Stimulated activated CD8-positive, alpha-beta memory T cell treated with anti-CD3 and anti-CD28 coated beads, Interleukin-4, amount 100 ng/mL, for 1 hour (primary cell): ENCODE measurements at places on chromosomes 4 and X.

DNA sequence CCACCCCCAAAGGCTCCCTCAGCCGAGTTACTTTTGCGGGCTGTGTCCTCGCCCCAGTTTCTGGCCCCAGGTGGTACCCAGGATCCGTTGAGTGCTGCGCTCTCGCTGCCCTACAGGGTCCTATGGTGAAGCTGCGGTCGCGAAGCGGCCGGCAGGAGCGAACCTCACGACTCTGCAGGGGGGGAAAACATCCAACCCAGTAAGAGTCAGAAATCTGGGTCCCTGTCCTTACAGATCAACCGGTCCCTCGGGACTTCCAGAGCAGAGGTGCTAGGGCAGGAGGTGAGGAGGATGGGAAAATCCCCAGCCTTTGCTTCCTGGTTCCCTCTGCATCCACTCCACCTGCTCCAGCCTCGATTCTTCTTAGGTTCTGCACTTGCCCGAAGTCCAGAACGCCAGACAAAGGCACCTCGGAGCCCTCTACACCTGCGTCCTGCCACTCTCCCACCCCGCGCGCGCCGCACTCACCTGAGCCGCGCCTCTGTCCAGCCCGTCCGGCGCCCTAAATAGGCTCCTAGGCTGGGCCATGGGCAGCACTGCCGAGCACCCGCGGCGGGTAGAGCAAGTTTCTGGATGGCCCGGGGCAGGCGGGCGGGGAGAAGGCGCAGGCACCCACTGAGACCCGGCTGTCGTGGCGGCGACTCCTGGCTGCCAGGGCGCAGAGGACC lies at the start of gene HS3ST1:
Gene HS3ST1 (minus strand): TSS at position 664 of the 668 bp plus-strand sequence. CDS start 28,889 bp downstream, outside the sequence.
- no peak for DNase-seq

GRCh38 chr4:105158837-105159236 lies 12.2 kb downstream of the TET2 start:
- DNase-seq = no peak

DNA sequence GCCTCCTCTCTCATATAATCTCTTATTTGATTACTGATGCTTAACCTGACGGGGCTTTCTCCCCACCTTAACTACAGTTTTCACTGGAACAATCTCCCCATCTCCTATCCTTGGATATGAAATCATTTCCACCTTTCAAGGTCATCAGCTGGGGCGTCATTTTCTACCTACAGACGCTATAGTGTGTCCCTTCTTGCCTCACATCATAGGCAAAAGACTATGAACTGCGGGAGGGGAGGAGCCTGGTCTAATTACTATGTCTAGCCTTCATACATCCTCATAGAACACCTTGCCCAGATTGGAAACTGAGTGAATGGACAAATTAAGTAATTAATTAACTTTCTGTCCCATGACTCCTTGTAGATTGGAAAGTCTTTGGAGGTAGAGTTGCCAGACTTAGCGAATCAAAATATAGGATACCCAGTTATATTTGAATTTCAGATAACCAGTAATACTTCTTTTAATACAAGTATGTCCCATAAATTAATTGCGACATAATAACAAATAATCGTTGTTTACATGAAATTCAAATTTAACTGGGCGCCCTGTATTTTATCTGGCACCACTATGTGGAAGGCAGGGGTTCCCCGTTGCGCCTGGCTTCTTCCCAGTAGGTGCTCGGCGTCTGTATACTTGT lies 752 bp upstream of the ATP6AP2 start:
- no peak for DNase-seq

DNA sequence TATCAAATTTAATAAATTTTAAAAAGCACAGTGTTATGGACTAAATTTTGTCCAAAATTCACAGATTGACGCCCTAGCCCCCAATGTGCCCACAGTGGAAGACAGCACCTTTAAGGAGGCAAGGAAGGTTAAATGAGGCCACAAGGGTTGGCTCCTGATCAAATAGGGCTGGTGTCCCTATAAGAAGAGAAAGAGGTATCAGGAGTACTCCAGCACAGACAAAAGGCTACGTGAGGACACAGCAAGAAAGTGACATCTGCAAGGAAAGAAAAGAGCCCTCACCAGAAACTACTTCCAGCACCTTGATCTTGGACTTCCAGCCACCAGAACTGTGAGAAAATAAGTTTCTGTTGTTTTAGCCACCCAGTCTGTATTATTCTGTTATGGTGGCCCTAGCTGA lies 48.8 kb downstream of the FAM13A start:
- no peak for DNase-seq

GRCh38 chrX:136185401-136186022 lies 38.2 kb downstream of the FHL1 start:
- no peak for DNase-seq

DNA sequence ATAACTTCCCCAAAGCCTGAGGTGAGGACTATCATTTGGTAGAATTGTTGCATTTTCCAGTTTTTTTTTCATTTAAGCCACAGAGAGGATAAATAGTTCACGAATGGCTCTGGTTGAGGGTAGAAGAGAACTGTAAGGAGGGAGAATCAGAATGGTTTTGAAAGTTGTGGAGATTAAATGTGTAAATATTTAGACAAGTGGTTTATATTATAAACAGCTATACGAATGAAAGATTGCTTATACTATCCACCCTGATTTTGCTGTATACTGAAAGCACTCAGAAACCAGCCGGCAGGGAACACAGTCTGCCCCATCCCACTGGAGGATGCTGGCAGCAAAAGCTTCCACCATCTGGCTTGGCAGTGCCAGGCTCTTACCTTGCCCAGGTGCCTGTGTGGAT lies 341.1 kb downstream of the RAPGEF2 start:
- DNase-seq = no peak

DNA sequence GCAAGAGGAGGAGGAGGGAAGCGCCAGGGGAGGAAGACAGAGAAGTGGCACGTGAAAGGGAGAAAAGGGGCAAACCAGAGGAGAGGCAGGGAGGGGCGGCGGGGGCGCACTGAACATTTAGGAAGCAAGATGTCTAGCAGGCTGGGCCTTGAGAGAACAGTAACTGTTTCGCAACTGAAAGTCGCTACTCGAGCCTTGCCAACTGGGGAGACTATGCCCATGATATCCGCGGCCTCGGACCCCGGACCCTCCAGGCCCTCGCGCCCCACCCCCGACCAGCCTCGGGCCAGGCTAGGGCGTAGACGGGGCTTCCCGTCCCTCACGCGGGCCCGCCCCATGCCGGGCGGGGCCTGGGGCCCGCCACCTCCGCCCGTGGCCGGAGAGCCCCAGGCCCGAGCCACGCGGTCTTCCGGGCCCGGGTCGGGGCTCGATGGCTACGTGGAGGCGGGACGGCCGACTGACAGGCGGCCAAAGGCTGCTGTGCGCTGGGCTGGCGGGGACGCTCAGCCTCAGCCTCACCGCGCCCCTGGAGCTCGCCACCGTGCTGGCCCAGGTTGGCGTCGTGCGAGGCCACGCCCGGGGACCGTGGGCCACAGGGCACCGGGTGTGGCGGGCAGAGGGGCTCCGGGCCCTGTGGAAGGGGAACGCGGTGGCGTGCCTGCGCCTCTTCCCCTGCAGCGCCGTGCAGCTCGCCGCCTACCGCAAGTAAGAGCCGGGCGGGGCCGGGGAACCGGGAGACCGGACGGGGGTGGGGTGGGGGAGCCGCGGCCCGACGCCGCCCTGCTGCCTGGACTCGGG lies at the start of gene SLC25A43:
Gene SLC25A43 (plus strand): TSS at position 363 of the 798 bp plus-strand sequence. CDS start 68 bp downstream, at position 431.
- DNase-seq = no peak

DNA sequence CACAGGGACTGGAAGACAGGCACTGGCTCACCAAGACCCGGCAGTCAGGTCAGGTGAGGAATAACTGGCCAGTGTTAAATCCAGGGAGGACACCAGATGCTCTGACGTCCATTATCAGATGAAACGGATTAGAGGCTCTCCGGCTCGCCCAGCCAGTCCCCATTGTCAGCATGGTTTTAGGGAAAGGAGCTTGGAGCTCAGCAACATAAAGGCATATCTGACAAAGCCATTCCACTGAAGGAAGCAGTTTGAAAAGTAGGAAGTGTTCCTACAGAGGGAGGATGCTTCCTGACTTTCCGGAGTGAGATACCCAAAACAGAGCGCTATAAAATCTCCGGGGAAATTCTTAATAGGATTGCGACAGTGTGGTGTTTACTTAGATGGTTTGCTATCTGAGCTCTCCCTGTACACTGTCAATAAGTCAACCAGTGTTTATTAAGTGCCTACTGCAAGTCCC lies 14.8 kb downstream of the NDNF start:
- no peak for DNase-seq

GRCh38 chr4:102734591-102735385 lies 26.0 kb downstream of the MANBA start:
- DNase-seq = no peak

GRCh38 chrX:13666836-13667235 lies 13.9 kb downstream of the TCEANC start:
- DNase-seq = no peak

DNA sequence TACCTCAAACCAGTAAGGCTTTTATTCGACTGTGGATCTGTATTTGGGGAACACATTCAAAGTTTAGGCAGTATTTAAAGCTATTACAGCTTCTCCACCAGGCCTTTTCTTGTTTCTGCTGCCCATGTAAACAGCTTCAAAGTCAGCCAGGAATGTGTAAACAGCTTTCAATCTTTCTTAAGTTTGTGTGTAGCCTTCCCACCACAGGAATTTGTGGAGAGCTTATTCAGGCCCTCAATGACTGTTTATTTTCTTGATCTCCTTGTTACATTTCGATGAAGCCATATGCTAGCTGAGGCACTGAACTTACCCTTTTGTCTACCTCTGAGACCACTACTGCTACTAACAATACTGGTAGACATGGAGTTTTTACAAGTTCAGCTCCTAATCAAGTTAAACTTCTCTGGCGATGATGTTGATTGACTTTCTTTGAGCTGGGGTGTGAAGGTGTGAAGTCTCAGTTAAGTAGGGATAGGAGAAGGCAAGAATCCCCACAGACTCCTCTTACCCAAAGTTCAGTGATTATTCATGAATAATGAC lies 72.6 kb downstream of the NWD2 start:
- DNase-seq = no peak

GRCh38 chr4:159071969-159072765 lies 30.7 kb upstream of the RAPGEF2 start:
- no peak for DNase-seq

- no peak for DNase-seq
These were observed 33.7 kb upstream of the MSL3 start for GRCh38 chrX:11724122-11725017.

DNA sequence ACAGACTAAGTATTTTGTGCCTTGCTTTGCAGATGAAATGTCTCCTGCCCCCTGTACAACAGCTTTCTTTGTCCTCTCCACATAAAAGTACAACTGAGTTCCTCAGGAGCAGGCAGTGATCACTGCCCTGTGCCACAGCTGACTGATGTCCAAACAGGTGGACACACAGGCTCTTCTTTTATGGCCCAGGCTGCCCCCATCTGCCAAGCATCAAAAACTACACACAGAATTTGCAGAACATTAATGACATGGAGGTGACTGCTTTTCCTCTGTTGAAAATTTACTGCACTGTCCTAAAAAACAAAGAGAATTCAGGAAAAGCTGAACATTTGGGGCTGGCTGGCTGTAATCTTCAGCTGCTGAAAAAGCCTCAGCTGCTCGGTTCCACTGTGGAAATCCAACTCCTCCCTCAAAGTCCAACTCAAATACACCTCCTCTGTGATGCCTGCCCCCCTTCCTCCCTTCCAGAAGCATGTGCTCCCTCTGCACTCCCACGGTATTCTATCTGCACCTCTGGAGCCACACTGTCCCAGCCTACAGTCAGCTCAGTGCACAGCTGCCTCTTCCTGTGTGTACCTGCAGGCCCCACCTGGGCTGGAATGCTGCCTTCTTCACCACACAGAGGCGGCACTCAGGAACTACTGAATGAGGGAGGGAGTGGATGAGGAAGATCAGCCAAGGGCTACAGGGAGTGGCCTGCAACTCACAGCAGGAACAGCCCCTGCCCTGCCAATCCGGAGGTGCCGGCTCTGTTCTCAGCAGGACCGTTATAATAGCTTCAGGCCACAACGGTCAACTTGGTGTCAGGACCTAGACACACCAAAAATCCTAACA lies 10.3 kb downstream of the AFAP1 start:
- no peak for DNase-seq

DNA sequence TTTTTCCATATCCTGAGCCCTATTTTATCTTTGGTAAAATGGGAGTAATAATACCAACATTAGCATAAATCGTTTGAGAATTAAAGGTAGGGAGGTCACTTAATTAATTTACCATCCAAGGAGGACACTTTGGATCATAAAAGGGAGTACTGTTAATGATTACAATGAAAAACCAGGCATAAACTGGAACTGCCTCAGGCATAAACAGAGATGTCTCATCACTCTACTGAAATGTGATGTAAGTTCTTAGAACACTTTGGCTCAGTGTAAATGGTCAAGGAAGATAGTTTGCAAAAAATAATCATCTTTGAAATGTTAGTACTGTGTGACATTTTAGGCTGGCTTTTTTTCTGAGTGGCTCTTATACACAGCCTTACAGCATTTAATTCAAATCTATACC lies 268.7 kb downstream of the SLC39A8 start:
- no peak for DNase-seq

DNA sequence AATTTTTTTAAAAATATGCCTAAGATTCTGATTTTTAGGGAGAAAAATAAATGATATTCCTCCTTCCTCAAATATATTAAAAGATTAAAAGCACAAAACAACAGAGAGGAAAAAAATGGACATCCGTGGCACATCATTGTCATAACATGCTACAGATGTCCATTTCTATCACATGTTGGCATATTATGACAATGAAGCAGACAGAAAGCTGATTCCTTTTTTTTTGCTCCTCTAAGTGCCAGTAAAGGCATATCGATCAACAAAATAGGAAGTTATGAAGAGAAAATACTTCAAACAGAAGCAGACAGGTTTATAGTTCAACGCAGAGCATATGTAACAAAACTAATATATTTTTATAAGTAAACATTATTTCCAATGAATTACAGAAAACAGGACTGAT lies 11.2 kb downstream of the KLHL8 start:
- DNase-seq = no peak

DNA sequence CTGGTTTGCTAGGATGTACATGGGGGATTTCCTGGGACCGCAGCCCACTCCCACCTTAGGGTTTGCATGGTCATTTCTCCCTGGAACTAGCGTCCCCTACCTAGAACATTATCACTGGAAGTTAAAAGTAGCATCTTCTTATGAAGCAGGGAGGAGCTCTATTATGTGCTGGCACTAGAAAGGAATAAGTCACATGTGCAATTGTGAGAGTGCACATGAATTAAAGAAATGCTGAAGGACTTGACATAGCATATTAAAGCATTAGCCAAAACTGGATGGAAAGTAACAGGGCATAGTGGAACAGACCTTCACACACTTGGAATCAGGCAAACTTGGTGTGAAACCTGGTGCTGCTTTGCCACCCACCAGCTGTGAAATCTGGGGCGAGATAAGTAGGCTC lies 2.7 kb downstream of the EXOC1L start:
- no peak for DNase-seq
